Activated T-cell treated with anti-CD3 and anti-CD28 coated beads for 48 hours (primary cell): ENCODE measurements at places on chromosomes 2 and 18.

DNA sequence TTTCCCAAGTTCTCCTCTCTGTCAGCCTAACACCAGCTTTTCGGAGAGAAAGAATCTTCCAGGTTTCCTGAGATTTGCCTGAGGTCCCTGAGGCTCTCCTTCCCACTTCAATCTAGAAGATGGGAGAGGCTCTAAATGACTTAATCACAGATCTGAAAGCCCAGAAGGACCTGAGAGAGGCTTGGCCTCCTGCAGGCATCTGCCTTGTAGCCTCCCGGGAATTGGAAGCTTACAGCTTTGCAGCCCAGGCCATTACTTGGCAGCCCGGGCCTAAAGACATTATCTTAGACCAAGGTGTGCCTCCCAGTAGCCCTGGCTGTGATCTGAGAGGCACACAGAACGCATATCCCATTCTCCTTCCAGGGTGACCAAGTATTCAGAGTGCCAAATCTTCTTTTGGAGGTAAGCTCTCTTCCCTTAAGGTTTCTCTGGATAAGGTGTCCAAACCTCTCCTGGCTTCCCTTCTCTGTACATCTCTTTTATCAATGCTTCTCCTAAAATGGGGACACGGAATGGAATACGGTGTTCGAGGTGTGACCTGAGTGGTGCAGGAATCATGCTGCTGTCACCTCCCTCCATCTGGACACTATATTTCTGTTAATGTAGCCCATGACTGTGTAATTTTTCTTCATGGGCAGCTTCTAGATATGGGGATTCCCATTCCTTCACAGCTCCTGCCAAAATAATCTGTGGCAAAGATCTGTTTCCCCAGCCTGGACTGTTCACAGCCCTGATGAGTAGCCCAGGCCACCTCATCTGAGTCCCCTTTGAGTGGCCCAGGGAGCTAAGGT is 16.0 kb downstream of the CTIF start:
- no peak for DNase-seq

GRCh38 chr2:60439219-60439974 is 114.1 kb downstream of the BCL11A start:
- no peak for DNase-seq

DNA sequence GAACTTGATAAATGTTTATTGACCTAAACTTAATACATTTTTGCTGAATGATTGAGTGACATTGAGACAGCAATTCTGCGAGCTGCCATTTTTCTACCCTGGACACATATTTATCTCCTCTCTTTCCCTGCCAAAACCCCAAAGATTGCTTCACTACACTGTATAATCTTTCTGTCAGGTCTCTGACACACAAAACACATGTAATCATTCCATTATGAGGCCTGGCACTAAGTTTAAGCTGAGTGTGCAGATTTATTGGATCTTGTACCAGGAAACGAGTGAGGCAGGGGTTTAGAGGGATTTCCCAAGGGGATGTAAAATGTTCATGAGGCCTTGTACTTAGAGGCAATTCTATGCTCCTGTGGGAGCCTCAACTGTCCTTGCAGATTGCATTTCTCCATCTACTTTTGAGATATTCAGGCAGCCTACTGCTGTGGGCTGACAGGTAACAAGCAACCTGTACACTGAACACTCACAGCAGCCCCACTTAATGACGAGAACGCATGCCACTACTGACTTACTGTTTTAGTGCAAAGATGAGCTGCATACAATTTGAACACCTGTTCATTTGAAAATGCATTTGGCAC is 13.7 kb upstream of the OSR1 start:
- no peak for DNase-seq

DNA sequence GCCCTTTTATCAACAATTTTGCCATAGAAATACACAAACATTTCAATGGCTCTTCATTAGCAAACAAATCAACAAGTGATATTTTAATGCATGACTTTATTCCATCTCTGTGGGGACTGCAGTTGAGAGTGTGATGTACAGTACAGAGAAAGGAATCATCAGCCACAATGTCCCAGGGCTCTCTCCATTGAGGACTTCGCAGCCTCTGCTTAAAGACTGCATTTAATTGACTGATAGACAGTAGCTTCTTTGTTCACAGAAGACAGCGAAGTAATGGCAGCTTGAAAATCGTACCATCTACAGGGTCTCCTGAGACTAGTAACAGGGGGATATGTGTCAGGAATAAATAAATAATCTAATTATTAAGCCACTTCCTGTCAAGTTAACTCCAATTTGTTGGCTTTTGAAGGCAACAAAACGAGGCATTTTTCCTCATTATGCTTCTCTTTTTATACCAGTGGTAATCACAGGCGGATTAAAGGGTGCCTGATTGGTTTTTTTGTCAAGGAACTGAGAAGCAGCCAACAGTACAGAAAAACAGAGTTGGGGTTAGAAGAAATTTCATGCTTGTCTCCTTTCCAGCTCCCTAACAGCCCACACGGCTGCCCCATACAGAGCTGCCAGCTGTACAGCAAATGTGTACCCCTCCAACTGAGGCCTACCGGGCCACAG is 164.3 kb downstream of the ZNF521 start:
- DNase-seq: no peak

DNA sequence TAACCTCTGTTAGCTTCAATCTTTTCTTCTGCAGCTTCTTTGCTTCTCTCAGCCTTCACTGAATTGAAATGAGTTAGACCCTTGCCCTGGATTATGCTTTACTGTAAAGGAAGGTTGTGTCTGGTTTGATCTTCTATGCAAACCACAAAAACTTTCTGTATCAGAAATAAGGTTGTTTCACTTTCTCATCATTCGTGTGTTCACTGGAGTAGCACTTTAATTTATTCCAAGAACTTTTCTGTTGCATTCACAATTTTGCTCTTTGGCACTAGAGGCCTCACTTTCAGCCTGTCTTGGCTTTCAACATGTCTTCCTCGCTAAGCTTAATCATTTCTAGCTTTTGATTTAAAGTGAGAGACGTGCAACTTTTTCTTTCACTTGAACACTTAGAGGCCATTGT is 365.3 kb downstream of the TDRD15 start:
- DNase-seq: no peak

- no peak for DNase-seq
Measured at GRCh38 chr18:24436939-24437338, 10.5 kb downstream of the IMPACT start.

- no peak for DNase-seq
Measured at GRCh38 chr2:65292461-65293011, 64.9 kb downstream of the ACTR2 start.

DNA sequence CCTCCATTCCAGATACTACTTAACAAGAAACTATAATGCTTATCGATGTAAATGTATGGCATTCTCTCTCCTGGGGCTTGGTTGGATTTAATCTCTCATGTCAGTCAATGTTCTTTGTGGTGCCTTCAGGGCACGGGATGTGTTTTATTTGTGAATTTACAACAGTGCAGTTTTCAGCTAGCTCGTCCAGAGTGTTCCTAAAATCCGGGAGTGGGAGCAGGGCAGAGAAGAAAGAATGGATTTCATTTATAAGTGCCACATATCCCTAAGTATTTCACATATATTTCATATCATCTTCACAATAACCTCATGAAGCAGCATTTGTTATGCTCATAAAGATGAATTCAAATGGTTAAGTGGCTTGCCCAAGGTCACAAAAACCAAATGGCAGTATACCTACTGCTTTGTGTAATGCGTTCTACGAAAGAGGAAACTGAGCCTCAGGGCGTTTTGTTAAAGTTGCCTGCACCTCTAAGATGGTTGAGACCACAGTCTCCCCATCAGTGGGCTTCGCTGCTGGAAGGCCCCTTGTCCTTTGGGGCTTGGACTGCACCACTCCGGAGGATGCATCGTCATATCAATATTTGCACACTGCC is 134.7 kb upstream of the MGAT5 start:
- DNase-seq: no peak

GRCh38 chr2:122168799-122169198 is 413.3 kb downstream of the TSN start:
- DNase-seq: no peak

DNA sequence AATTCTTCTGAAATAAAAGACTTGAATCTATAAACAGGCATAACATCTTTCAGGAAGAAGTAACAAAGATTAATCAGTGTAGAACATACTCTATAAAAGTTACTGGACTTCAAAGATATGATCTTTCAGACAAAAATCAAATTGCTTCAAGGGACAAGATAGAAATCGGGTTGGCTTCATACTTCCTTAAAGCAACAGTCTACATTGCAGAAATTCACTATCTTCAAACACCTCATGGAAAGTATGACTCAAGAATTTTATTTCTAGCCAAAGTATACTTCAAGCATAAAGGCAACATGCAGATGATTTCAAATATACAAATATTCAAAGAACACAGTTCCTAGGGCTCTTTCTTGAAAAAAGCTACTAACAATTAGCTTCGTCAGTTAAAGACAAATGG is 240.7 kb downstream of the SRBD1 start:
- no peak for DNase-seq

GRCh38 chr2:217713395-217714286 is 289.2 kb downstream of the TNS1 start:
- DNase-seq: peak; percentile 69

- no peak for DNase-seq
Measured at GRCh38 chr2:161118722-161119121, 41.5 kb upstream of the TANK start.

DNA sequence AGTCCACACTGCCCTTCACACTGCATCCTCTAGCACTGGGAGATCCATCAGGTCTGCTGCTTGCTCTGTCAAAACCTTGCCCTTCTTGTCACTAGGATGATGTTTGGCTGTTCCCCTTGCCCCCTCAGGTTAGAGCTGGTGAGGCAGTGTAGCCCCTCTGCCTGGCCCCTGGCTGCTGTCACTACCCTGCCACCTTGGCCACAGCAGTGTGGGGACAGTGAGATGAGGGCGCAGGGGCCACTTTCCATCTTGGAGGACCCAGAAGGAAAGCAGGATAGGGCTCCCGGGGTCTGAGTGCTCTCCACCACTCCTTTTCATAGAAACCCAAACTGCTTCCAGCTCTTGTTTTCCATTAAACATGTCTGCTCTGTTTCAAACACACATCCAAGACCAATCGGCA is 19.9 kb downstream of the THSD7B start:
- DNase-seq: no peak

DNA sequence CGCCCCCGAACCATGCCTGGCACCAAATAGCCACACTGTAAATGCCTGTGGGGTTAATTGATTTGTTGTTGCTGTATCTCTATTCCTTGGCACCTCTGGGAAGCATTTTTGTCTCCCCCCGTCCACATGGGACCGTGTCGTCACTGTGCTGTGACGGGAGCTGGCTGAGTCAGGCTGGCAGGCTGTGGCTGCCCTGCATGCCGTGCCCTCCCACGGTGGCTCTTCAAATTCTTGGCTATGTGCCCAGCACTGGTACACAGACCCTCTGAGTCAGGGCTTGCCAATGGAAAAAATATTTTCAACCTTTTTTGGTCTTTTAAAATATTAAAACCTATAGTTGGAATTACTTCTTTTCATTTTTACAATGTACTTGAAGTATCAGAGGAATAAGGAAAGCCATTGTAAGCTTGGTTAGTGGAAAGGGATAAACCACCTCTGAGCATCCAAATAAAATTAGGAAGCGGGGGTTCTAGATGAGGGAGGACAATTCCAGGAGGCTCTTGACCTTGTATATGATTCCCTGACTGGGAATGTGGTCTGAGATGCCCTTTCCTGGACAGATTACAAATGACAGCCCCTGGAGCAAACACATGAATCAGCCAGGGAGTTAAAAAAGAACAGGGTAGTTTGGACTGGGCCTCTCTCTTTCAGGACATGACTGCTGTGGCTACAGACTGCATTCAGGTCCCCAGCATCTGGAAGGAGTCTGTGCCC is 59.4 kb downstream of the DGKD start:
- no peak for DNase-seq

GRCh38 chr2:227595797-227596196 is 2.9 kb upstream of the SCYGR2 start:
- DNase-seq: no peak

GRCh38 chr2:209472871-209473270 is 49.0 kb downstream of the MAP2 start:
- no peak for DNase-seq

- no peak for DNase-seq
Measured at GRCh38 chr18:38909972-38910371, 1344.4 kb upstream of the CELF4 start.

DNA sequence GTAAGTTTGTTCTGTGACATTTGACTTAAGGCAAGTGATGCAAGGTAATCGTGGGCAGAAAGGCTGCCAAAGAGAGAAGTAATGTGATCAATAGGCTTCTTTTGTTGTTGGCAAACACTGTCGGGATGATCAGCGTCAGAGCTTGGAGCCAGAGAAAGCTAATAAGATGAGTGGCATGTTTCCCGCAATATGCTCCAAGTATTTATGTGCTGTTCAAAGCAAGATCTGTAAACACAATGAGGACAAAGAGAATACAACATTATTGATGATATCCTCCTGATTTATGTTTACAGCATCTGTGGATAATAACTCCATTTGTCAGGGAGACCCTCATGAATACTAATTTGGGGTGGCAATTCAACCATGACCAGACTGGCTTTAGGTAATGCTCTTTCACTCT is 603.3 kb downstream of the TDRD15 start:
- no peak for DNase-seq

- DNase-seq: peak; percentile 49
Measured at GRCh38 chr2:46062637-46063412, 234.4 kb upstream of the EPAS1 start.

- no peak for DNase-seq
Measured at GRCh38 chr2:152176113-152176714, 651 bp upstream of the STAM2 start.

- no peak for DNase-seq
Measured at GRCh38 chr2:88088999-88089398, 21.4 kb downstream of the SMYD1 start.

- no peak for DNase-seq
Measured at GRCh38 chr18:52343138-52343537, 3.1 kb downstream of the DCC start.
